ENCODE measurements at places on chromosomes 11 and 22.

DNA sequence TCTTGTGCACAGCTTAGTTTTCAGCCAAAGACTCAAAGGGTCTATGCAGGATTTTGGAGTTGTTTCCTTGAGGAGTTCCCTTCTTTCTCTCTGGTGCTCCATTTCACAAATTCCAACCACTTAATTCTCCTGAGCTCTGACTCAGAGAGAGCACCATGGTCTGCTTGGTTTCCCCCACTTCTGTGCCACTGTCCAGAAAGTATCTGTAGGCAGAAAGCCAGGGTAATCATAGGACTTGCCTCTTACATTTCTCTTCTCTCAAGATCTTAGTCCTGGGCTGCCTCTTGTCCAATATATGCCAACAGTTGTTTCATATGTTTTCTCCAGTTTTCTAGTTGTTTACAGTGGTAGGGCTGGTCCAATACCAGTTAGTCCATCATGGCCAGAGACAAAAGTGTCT is 6.4 kb upstream of the MRGPRD start:
- DNase-seq, result no peak

DNA sequence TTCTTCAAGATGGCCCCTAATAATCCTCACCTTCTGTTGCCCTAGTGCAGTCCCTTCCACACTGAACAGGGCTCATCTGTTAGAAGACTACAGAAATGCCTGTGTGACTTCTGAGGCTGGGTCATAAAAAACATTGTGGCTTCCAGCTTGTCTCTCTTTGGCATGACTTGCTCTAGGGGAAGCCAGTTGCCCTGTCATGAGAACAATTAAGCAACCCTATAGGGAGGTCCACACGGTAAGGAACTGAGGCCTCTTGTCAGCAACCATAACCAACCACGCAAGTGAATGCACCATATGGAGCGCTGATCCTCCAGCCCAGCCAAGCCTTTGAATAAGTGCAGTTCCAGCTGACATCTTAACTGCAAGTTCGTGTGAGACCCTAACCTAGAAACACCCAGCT is 2.6 kb downstream of the LIPT2 start:
- no peak for DNase-seq

DNA sequence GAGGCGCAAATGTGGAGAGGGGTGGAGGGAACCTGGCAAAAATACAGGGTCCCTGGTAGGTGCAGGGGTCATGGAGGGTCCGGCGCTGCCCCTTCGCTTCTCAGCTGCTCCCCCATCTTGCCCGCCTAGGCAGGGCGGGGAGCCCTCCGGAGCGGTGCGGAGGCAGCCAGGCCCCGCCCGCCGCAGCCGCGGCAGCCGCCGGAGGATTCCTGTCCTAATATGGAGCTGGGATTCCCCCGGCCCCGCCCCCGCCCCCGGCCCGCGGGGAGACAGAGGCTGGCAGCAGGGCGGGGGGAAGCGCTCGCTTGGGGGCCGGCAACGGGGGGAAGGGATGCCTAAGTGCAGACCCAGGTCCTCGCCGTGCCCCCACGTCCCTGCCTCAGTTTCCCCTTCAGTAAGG is 1.0 kb upstream of the NPAS4 start:
- DNase-seq, result no peak

- DNase-seq, result no peak
Measured at GRCh38 chr11:17233101-17233500, 25.3 kb upstream of the PIK3C2A start.

DNA sequence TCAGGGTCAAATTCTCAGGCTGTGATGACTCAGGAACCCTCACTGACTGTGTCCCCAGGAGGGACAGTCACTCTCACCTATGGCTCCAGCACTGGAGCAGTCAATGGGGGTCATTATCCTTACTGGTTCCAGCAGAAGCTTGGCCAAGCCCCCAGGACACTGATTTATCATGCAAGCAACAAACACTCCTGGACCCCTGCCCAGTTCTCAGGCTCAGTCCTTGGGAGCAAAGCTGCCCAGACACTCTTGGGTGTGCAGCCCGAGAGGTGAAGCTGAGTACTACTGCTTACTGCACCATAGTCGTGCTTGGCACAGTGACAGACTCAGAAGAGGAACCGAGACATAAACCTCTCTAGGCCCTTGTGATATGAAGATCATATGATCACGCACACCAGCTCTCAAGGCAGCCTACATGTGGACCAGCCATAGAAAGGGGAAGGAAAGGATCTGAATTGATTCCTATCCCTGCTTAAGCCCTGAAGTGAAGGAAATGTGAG is 58.2 kb downstream of the ZNF280B start:
- no peak for DNase-seq

- no peak for DNase-seq
Measured at GRCh38 chr11:15523543-15523942, 408.8 kb downstream of the INSC start.

DNA sequence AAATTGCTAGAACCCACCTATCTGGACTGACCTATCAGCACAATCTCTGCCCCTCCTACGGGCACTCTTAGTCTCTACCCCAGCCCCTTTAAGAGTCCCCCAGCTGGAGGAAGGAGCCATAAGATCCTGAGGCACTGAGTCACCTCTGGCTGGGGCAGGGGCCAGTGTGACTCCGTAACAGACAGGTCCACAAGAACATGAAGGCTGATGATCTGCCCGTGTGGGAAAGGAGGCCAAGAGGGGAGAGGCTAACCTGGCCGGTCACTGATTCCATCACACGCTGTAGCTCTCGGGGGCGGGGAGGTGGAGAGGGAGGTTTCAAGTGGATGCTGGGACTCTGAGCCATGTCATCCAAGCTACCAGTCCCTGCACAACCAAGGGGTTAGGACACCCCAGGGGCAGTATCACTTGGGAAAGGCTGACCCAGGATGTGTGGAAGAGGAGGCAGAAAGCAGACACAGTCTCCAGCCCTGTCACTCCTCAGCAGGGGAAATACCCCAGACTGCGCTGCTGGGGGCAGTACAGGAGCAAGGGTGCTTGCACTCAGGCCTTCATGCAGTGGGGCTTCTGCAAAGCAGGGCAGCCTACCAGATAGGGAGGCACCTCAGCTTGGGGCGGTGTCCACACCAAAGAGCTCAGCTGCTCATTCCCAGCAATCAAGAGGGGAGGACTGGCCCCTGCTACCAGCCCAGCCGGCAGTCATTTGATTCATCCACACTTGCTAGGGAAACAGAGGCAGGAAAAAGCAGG is 22.3 kb downstream of the ARHGAP1 start:
- DNase-seq, result no peak

DNA sequence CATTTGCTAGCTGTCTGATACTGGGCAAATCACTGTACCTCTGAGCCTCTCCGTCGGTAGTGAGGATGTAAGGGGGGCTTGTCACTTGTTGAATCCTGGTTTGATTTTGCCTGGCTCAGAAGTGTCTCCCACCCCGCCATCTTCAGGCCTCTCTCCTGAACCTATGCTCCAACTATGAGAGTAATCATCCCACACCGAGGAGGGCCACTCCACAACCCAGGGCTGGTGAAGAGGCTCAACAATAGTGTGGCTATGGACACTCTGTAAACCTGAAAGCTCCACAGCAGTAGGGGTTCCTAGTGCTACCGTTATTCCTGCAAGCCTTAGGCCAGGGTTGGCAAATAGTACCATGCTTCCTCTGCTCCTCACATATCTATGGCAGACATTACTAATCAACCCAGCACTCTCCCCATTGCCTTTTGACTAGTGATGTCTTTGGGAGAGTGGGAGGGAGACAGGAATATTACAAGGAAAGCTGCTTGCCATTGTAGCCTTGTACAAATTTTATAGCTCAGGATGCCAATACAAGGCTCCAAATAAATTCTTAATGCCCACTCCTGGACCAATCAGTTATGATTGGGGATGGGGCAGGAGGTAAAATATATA is 134.0 kb upstream of the TEAD1 start:
- DNase-seq, result no peak
